ENCODE measurements at places on chromosomes 6 and 20.
A peak's percentile ranks its signal among the peaks of the same experiment; 100 is the strongest.

DNA sequence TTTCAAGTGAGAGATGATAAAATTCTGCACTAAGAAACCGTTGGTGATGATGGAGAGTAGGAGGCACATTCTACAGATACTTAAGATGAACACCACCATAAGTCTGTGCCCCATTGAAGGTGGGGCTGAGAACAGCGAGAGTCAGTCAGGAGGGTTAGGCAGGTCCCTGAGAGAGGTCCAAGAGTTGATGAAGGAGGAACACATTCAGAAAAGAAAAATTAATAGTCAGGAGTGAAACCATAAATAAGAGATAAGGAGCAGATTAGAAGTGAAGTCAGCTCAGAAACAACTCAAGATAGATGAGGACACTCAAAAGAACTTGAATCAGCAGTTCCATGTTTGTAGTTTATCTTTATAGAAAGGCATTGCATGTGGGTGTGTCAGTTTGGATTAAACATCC lies 727.2 kb upstream of the MARCKS start:
- DNase-seq: no peak

DNA sequence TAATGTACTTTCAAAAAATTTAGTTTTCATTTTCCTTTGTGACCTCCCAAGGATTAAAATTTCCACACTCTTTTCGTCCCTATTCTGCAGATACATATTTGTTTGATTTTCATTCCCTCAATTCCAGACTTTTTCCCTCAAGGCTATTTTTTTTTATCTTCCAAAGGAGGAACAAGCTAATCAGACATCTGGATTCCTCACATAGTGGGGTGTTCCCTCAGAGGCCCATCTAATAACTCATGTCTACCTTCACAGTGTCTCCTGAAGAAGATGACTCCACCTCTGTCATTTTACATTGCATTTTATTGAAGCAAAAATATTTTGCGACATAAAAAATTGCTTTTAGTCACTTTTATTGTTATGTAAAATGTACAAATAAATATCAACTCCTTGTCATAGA lies 122.2 kb downstream of the RFPL4B start:
- no peak for DNase-seq

- DNase-seq: no peak
Observed at GRCh38 chr6:152588456-152588855, 48.7 kb downstream of the SYNE1 start.

- DNase-seq: peak; percentile 36
Observed at GRCh38 chr6:40349123-40349900, 237.9 kb downstream of the LRFN2 start.

- DNase-seq: no peak
Observed at GRCh38 chr6:20186981-20187380, 25.3 kb downstream of the MBOAT1 start.

DNA sequence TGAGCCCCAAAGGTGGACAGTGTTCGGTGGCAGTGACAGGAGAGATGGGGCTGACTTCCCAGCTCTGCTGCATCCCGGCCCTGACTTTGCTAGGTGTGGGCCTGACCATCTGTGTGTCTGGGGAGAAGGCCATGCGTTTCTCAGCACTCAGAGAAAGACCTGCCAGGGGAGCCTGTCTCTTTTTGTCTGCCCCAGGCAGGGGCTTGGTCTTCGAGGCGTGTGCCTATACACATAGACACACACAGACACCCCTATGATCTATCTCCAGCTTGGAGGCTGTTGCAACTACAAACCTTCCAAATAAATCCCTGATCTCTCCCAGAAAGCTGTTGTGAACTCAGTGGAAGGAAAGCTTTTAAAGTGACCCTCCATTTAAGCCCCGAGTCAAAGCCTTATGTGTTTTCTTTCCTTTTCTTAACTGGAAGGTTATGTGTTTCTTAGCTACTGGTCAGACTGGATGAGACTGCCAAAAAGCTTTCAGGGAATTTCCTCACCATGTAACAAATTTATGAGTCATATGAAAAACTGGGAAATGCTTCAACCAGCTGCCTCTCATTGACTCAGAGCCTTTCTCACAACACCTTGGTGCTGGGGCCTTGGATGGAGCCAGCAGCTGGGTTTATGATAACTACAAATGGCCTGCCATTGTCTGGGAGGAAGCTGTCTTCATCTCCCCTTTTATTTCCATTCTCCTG lies 102.6 kb downstream of the CDC5L start:
- DNase-seq: no peak

GRCh38 chr6:144543006-144543871 lies 258.1 kb downstream of the UTRN start:
- DNase-seq: no peak

DNA sequence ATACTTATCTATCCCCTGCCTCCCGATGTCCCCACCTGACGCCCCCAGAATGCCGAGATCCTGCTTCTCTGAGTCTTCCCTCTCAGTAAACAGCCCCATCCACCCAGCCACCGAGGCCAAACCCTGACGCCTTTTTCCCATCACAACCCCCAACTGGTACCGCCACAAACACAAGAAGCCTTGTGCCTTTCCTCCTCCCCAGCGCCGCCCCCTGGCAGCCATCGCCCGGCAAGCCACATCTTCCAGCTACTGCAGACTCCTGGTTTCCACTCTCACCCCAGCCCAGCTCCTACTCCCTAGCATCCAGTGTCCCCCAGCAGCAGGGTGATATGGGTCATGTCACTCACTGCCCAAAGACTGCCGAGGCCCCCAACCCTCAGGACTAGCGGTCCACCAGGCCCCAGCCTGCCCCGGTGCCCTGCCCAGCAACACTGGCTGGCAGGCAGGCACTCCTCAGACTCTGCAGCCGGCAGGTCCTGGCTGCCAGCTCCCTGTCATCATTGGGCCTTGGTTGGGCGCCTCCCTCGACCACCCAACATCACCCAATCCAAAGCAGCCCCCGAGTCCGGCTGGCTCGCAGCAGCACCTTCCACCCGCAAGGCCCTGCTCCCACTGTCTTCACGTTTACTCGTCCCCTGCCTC lies 11.2 kb downstream of the TCFL5 start:
- no peak for DNase-seq

DNA sequence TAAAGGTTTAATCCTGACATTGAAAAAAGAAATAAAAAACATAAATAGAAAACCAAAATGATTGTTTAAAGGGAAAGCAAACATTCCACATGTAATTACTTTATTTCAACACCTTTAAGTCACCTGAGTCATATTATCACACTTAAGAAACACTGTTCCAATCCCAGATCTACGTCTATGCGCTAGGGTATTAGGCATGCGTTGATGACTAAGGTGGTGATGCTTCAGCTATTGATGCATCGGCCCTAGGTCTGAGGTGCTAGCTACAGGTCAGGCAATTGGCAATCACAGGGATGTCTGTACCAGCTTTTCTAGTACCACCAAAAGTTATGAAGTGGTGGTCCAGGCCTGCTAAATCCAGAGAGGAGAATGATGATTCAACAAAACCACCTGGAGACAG lies 97.7 kb upstream of the BCLAF1 start:
- no peak for DNase-seq

- DNase-seq: no peak
Observed at GRCh38 chr6:137681445-137682009, 185.5 kb upstream of the TNFAIP3 start.

GRCh38 chr6:113317442-113317841 lies 539.7 kb upstream of the MARCKS start:
- DNase-seq: no peak

GRCh38 chr6:18444111-18444510 lies 57.0 kb downstream of the RNF144B start:
- DNase-seq: no peak

- DNase-seq: no peak
Observed at GRCh38 chr6:158002249-158002950, 20.7 kb downstream of the SYNJ2 start.
